Activated naive CD4-positive, alpha-beta T cell (primary cell): ENCODE measurements at places on chromosomes 3 and 15.

DNA sequence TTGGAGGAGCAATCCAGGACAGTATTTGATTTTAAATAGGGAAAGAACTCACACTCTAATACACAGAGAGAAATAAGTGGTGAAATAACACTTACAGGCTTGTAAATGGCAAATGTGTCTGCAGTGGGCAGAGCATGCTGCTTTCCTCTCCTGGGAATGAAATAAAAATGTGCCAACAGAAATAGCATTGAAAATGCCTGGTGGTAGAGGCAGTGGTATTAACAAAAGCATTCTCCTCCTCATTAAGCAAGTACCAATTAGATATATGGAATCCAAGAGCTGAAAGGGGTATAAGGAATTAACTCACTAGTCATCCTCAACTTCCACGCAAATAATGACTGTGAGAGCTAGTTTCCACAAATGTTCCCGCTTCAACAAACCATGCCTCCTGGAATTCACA, 364.1 kb upstream of the KCNMB2 start:
- DNase-seq: no peak

DNA sequence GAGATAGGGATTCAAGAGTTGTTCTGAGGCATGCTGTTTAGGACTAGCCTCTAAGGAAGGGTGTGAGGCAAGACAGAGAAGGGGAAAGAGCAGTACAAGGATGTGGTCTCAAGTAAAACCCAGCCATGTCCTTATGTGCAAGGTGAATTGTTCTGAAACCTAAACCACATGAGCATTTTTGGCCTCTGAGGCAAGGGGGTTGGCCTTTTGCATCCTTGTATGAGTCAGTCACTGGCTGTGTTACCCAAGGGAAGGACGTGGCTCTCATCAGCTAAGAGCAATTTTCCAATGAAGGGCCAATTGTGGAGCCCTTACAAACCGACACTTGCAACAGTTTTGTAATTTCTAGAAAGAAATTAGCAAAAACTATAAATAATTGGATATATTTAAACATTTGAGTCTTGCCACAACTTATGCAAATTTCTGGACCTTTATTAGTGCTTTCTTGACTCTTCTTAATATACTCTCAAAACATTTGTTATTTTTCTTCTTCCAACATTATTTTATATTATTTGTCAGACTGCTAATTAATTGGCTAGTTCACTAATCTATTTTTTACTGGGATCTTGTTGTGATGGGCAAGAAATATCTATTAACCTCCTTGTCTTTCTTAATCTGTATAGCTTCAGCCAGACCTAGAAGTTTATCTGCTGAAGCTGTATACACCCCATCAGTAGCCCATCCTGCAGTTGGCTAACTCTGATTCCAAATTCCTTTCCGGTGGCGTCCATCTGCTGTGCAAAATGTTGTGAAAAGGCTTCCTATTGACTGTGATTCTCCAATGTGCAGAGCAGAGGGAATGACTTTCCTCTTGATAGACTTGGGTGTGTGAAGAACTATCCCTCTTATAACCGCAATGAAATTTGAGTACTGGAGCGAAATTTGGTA, 97.7 kb upstream of the P2RY1 start:
- DNase-seq: no peak

- no peak for DNase-seq
Observed at GRCh38 chr15:100772892-100773520, 106.6 kb upstream of the ALDH1A3 start.

DNA sequence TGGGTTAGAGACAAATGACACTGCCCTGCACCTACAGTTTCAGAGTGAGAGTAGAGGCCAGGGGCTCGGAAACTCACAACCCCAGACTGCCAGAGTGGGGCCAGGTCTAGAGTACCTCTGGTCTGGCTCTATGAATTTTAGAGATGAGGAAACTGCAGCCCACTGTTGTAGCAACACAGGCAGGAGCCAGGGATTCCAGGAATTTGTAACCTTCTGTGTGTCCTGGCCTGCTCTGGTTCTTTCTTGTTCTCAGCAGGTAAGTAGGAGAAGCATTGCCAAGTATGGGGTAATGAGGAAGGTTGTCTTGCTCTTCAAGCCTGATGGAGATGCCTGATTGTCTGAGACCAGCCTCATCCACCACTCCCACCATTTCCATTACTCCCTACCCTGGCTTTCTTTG, 221.8 kb downstream of the UACA start:
- DNase-seq: no peak

GRCh38 chr3:11536132-11536935, 107.4 kb downstream of the VGLL4 start:
- DNase-seq: no peak

DNA sequence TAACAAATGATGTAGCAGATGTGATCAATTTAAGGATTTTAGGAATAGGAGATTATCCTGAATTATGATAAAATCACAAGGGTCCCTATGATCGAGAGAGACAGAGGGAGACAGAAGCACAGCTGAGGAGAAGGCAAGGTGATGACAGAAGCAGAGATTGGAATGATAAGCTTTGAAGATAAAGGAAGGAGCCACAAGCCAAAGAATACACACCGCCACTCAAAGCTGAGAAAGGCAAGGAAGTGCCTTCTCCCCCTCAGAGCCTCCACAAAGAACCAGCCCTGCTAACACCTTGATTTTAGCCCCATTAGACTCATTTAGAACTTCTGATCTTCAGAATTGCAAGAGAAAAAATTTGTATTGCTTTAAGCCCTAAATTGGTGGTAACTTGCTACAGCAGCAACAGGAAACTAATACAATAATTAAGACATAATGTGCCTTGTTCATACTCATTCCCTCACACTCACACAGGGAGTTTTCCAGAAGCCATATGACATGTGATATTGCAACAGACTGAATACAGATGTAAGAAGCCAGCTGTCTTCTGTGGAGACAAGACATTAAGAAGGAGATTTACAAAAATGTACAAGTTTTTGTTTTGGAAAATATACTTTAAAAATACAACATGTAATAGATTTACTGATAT, 38.2 kb downstream of the TRANK1 start:
- DNase-seq: no peak

DNA sequence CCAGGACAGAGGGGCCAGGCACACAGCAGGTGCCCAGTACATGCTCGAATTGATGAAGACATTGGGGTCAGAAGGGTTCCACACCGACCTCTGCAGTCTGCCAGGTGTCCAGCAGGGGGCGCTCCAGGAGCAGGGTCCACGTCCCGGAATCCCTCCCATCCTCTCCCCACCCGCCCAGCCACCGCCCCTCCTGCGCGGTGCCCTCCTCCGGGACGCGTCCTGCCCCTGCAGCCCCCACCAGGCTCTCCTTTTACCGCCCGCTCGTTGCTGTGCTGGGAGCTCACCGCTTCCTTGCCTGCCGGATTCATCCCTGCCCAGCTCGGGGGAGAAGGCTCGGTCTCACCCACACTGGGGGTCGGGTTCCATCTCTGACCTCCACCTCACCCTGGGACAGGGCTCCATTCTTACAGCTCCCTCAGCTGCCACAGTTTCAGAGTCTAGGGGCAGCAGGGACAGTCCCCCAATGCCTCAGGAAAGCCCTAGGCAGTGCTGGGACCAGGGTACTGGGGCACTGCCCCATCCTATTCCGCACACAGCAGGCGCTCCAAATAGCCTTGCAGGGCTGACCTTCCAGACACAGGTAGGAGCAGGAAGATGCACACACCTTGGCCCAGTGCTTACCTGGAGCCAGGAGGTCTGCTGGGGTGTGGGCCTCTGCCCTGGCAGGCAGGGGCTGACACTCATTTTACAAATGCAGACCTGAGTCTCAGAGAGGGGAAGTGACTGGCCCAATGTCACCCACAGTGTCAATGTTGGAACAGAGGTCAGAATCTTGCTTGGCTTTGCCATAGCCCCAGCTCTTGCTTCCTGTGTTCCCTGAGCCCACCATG, 31.0 kb downstream of the GRIP2 start:
- DNase-seq: peak; percentile 70

DNA sequence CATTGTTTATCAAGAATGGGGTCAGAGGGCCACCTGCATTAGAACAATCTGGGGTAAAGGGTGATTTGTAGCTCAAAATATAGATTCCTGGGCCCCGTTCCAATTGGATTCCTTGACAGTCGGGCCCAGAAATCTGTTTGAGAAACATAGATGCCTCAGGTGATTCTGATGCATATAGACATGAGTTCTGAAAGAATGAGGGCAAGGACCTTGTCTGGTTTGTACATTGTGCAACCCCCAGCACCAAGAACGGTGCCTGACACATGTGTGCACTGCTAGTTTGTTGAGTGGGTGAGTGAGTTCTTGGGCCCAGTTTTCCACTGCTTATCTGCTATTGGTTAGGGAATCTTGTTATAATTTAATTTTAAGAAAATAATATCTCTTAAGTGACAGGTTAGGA, 16.6 kb downstream of the CRYBG3 start:
- DNase-seq: no peak

DNA sequence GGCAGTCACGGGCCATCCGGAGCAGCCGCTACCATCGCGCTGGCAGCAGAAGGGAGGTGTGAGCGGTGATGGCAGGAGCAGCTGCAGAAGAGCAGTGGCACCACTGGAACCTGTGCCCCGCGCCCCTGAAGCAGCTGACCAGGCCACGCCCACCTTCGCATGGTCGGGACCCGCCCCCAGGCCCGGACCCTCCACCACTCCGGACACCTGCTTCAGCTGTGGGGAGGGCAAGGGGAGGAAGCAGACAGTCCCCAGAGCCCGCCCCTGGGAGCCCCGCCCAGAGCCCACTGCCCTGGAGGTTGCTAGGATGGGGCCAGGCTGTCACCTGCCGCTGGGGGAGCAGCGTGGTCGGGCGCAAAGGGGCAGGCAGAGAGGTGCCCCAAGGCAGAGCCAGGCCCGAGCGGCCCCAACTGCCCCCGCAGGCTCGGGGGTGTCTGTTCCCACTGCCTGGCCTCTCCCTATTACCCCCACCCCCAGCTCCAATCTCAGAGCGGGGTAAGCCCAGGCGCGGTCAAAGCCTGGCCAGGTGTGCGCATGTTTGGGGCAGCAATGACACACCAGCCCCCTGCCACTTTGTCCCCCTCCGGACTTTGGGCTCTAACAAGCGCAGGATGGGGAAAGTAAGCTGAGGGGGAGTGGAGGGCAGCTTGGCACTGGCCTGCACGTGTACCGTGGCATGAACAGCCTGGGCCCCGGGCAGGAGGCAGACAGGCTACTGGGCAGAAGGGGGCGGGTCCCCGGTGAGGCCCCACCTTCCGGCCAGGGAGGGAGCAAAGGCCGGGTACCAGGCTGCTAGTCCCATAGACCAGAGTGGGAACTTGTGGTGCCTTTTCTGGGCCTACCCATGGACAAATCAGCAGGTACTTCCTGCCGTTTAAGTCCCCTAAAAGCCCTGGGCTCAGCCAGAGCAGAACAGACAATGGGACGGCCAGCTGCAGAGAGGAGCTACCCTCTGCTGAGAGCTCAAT, 8.7 kb downstream of the SPCS1 start:
- no peak for DNase-seq

DNA sequence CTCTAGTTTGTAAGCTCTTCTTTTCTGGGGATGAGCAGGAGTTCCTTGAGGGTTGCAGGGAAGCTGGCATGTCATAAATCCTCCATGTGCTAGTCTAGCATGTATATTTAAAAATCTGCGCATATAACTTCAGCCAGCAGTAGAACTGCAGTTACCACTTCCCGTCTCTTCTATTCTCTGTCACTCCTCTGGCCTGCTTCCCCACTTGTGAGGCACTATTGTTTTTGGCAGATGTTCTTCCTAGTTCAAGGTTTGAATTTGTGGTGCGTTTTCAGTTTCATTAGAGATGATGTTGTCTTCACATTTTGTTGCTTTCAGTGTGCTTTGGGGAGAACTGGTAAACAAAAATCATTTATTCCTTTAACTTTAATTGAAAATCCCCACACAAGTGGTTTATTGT, 169.1 kb upstream of the ZPLD1 start:
- no peak for DNase-seq

DNA sequence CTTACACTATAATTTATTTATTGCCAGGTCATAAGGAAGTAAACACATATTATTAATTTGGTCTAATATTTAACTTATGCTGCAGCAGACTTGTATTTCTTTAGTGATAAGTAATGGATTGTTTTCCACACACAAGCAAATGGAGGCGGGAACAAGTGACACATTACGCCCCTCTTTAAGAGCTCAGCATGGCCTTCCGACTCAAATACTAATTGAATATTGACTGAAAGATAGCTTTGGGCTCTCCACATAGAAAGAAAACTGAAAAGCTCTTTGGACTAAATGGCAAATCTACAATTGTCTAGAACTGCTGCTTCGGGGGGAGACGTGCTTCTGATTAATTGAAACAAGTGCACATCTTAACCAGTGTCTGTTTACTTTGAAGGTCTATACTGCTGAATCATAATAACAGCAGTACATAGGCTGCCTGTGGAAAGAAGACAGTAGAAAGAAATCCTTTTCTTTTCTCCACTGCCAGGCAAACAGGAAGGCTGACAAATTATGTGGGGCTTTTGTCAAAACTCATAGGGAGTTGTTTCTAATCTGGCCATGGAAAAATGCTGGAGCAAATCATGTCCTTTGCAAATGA, 15.9 kb downstream of the CADPS start:
- no peak for DNase-seq

- no peak for DNase-seq
Observed at GRCh38 chr15:87563869-87564268, 692.7 kb downstream of the NTRK3 start.

DNA sequence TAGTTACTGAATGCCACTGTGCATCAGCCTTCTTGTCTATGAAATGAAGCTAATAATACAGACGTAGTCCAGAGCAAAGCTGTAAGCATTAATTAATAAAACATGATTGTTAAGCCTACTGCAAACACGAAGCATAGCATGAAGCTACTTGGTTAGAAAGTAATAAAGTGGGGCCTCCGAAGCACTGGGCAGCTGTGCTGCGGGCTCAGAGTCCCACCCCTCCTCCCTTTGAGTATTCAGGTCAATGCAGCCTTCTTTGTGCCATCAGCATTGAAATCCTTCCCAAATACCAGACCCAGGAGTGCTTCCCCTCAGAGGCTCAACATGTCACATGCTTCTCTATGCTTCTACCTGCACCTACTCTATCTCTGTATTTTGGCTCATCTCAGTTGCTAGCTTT, 1112.6 kb downstream of the IGSF11 start:
- DNase-seq: no peak

DNA sequence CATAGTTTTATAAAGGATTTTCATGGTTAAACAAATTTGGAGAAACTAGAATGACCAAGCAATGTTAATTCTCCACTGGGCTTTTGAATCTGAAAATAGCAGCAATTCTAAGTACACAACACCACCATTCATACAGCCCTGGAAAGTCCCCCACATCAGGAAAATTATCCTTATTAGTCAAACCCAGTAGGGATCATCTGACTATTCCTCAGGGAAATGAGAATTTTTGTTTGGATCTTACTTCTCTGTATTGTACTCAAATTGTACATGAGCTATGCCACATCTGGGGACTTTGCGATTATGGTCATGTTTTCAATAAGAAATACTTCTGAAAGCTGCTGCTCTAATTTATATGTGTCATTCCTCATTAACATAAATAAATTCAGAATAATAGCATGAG, 46.0 kb downstream of the RARB start:
- no peak for DNase-seq
